LHCN-M2 (cell line): ENCODE measurements at places on chromosomes 11 and 22. TPM values are rescaled to one million over a fixed set of nuclear protein-coding genes. Genes with fewer than 3 reads are reported as not detected.

PSMC3 gene
- total RNA-seq, result 268 and 274 TPM in 2 replicates

DNA sequence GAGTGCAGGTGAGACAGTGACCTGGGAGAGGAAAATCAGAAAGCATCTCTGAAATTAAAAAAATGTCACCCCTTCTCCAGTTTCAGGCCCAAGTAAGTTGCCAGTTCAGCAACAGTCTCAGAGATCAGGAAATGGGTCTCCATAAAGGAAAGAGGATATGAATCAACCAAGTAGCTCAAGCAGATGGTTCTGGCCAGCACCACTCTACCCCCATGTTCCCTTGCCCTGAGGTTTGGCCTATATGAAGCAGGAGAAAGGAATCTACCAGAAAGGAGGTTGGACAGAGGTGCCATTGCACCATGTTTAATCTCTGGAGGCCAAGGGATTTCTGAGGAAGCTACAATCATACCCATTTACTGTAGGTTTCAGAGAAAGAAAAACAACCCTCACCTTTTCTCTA, 7.7 kb downstream of the FZD4 start:
- peak; percentile 60 for DNase-seq

GRCh38 chr11:111305162-111305802, 6.9 kb downstream of the POU2AF3 start:
- DNase-seq, result no peak

- no peak for DNase-seq
Observed at GRCh38 chr11:93498161-93498560, 45.0 kb downstream of the SMCO4 start.

GRCh38 chr11:117230286-117230961, 1.4 kb downstream of the PCSK7 start:
- DNase-seq, result peak; percentile 33

DNA sequence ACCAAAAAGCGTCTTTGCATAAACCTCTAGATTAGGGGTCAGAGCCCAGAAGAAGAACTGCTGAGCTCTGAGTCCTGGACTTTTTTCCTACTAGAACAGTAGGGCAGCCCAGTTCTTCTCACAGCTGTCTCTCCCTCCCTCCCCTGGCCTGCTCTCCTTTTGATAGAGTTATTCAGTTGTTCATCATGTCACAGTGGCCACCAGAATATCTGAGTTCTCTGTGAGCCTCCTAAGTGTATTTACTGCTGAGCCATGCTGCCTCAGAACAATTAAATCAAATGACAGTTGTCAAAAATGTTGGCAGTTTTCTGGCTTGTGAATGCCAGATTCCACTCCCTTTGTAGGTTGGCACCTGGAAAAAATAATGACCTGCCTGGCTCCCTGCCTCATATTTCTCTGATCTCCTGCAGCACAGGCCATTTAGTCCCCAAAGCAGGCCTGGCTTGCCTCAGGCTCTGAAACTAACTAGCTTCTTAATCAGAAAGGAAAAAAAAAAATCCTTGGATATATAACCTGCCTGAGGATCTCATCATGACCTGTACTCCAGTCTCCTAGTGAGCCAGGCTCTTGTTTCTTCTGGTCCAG, 377.4 kb upstream of the LARGE1 start:
- DNase-seq, result no peak

DNA sequence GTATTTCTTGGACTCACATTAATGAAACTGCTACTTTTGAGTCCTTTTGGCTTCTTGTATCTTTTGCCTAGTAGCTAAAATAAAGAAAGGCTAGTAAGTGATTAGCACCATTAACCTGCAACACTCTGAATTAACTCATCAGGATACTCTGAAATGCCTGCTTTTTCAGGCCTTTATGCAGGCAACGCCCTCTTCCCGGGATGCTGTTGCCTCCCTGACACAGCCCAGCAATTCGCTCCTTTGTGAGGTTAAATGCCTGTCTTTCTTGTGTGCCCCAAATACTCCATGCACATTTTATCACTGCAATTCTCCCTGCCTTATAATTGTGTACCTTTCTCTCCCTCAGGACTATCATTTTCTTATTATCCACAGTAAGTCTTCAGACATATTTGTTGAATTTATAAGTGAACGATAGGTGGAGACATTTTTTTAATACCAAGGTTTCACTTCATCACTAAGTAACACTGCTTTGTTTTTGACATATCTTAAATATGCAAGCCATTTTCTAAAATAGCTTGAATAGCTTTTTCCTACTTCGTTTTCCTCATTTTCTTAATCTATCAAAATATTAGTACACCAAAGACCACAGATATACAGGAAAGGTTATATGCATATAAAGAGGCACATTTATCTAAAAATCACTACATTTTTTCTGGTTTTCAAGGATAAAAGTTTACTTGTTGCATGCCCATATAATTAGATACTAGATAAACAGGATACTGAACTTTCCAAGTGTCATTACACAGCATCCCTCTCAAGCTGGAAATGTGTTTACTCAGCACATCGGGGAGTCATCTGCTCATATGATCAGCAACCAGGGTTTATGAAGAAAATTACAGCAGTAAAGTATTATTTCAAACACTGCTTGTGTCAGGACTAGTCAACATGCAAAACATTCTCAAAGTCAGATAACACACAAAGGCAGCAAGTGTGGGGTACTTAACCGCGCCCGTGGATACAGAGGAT, 48.5 kb upstream of the DDI1 start:
- no peak for DNase-seq

C11orf71 gene
- total RNA-seq, result 1.9 and 6.0 TPM in 2 replicates

INPP5J gene
- 0.06 TPM in 2 replicates for total RNA-seq

GRCh38 chr11:76939219-76939631, 78.5 kb downstream of the ACER3 start:
- DNase-seq, result peak; percentile 2

KCNJ11 gene
- 0.11 and 0.13 TPM in 2 replicates for total RNA-seq
